ENCODE measurements at places on chromosomes 1 and 21.

DNA sequence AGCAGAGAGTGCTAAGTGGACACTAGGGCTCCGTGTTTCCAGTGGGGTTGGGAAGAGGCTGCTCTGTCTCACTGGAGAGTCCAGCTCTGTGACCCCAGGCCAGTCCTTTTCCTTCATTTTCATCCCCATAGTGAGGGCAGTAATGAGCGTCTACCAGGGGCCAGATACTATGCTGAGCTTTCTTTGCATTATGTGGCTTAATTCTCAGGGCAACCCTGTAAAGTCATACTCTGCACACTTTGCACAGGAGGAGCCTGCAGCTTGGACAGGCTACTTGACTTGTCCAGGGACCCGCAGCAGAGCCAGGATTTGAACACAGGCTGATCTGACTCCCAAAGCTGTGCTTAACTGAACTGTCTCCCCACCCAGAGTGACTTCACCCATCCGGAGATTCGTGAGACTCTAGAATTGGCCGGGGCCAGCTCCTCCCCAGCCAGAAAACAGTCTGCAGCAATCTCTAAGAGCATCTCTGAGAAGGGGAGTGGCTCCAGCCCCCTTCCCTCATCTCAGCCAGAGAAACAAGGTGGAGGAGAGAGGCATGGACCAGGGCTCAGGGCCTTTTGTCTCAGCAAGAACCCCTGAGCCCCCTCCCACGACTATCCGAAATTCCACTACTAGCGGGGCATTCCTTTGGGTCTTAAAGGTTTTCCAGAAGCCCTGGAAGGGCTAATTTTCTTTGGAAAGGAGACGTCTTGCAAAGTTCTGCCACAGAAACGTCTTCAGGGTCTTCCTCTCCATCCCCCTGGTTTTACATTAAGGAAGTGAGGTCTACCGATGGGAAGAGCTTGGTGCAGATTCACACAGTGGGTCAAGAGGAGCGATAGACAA lies 866 bp upstream of the FNDC5 start:
- no peak for DNase-seq

DNA sequence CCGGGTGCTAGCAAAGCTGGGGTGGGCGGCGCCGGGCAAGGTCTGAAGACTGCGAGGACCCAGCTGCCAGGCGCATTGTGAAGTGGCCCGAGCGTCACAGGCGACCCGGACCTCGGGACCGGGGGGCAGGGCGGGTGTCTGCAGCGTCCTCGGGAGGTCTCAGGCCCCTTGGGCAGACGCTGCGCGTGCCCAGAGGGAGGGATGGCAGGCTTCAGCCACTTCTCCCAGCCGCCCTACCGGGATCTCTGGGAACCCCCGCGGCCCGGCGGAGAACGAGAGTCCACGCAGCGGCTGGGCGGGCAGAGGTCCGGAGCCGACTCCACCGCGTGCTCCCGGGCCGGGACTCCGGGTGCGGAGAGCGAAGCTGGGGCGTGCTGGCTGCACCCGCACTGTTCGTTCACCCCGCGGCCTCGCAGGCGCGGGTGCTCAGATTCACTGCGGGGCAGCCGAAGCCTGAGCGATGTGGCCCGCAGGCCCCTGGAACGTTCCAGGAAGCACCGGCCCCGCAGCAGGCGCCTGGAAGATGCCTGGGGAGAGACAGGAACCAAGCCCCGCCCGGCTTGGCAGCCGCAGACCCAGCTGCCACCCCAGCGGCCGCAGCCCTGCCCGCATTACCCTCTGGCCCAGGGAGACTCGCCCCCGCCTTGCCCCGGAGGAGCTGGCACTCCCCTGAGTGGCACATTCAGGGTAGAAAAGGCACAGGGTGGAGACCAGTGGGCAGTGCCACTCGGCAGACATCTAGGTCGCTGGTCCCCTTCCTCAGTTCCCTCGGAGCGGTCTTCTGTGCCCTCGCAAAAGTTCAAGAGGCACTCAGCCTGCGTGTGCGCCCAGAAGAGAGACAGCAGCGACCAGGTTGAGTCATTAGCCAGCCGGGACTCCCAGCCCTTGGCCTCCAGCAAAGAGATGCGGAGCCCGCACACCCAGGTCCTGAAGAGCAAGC lies at the start of gene CCDC185:
Gene CCDC185, plus strand, starts transcription at position 141 of the 940 bp plus-strand sequence. Its CDS starts 61 bp downstream, at position 202.
- no peak for DNase-seq

GRCh38 chr1:84163123-84163931 lies 19.3 kb downstream of the PRKACB start:
- no peak for DNase-seq

- DNase-seq, result no peak
These were observed 110.5 kb downstream of the COLGALT2 start for GRCh38 chr1:183926983-183927382.

- DNase-seq, result no peak
These were observed 26.8 kb downstream of the PTTG1IP start for GRCh38 chr21:44846485-44847260.
